AG08395 (cell line): ENCODE measurements at places on chromosomes 2 and 18.

- no peak for DNase-seq
Observed at GRCh38 chr2:53253244-53253643, 514.4 kb upstream of the CHAC2 start.

DNA sequence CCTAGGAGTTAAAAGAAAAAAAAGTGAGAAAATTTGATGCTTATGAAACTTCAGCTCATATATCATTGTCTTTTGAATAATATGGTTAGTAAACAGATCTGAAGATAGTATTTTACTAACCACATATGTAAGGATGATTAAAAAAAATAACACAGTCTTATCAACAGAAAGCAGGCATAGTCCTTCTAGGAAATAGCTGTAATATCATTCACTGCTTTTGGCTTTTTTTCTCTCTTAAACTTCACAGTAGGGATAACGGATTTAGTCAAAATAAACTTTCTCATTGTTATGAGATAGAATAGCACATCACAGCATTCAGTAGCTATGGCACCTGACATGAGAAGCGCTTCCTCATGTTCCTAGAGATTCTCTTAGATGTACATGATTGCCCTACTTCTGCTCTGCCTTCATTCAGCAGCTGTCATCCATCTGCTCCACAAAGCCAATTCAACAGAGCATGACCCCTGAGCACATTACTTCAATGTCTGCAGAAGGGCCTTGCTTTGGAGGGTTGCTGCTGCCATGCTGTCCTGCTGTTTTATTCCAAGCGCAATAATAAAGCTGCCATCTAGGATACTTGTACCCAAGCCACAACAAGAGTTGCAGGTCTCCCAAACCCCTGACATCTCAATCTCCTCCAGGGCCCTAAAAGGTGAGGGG lies 67.0 kb downstream of the TTC21B start:
- DNase-seq, result no peak

- no peak for DNase-seq
Observed at GRCh38 chr2:231891514-231891905, 34.7 kb downstream of the NPPC start.

- no peak for DNase-seq
Observed at GRCh38 chr18:62569081-62569655, 46.3 kb downstream of the ZCCHC2 start.

DNA sequence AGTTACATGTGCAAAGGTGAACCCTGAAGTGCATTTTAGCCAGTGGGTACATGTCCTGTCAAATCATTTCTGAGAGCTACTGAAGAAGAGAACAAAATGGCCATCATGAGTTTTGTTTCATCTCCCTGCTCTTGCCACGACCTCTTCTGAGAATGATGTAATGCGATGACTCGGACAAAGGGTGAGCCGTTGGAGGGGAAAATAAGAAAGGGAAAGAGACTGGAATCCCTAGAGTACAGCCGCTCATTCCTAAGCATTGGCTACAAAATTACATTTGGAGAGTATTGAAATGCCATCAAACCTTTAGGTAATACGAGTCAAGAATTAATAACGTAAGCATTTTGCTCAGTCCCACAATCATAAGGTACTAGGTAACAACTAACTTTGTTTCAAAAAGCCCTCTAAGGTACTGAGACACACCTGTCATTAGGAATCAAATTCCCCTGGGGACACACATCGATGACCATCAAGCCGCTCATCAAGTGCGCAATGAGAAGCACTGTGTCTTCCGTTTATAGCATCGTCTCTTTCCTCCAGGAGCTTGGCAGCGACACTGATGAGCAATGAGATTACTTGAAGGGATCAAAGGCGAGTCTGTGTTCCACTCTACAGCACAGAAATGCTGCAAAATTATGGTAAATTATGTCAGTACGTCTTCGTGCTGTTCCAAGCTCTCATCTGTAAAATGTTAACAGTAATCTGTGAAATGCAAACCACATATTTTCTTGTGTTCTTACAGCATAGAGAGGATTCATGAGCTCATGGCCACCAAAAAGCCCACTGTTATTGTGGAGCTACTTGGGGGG lies 97.3 kb upstream of the PIEZO2 start:
- DNase-seq, result peak; percentile 57

DNA sequence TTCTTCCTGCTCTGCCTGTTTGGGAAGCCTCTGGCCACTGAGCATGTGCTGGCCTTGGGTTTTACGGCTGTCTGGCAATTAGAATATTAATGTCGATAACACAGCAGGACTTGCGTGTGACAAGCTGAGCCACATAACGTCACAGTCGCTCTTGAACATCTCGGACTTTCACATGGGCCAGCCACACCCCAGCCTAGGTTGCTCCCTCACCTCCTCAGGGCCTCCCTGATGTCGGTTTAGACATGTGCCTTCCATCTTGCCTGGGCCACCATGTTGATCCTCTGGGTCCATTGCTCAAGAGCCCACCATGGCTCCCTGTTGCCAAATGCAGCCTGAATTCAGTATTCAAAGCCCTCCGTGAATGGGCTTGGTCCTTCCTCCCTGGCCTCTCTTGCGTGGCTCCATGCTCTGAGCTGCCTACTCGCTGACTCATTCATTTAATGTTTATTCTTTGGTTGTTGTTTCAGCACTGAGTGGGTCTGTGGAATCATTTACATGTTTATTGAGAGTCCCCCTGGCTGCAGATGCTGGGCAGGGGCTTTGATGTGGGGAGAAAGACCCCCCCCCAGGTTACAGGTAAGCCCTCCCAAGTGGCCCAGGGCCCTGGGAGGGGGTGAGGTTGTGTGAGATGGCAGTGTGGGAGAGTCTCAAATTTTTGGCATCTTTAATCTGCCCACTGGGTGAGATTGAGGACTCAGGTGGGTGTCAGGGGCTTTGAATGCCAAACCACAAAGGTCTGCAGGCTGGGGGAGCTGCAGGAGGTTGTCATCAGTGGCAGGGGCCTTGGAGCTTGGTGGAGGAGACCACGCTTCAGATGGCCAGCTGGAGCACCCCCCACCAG lies 62.0 kb downstream of the ODC1 start:
- peak; percentile 62 for DNase-seq

DNA sequence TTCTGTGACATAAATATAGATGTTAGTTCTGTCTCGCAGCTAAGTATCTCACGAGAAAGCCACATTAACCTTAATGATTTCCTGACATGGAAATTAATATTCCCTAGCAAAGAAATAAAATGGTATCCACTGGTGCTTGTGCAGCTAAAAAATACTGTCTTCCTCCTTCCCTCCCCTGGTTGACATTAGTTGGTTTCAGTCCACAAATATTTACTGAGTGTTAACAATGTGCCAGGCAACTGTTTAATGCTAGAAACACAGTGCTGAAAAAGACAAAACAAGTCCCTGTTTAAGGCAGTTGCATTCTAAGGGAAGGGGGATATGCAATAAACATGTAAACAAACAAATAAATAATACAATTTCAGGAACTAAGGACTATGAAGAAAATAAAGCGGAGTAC lies 44.2 kb upstream of the VPS54 start:
- DNase-seq, result no peak

DNA sequence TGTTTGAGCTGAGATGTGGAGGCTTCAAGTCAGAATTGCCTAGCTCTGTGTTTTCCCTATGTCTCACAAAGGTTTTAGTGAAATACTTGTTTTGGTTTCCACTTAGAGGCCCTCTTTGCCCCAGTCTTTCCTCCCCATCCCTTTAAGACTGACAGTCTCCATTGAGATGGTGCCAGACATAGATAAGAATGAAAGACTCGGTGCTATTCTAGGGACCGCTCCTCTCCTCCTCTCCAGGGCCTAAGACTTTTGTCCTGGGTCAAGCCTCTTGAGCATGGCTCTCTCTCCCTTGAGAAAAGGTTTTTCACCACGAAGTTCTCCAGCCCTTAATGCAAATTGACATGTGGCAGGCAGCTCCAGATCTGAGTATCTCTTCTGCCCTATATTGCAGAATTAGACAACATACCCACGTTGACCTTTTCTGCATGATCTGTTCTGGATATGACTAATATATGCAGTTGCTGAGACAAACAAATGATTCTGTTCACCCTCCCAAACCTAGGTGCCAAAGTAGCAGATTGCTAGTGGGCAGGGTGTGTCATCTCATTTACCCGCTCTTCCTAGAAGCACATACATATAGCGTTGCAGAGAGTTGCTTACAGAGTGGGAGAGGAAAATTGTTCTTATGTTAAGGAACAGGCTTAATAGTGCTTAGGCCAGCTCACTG lies 47.5 kb upstream of the ACSL3 start:
- DNase-seq, result no peak

GRCh38 chr2:29841386-29842004 lies 79.9 kb downstream of the ALK start:
- DNase-seq, result peak; percentile 60

GRCh38 chr2:196335221-196335634 lies 163.8 kb upstream of the STK17B start:
- peak; percentile 71 for DNase-seq

DNA sequence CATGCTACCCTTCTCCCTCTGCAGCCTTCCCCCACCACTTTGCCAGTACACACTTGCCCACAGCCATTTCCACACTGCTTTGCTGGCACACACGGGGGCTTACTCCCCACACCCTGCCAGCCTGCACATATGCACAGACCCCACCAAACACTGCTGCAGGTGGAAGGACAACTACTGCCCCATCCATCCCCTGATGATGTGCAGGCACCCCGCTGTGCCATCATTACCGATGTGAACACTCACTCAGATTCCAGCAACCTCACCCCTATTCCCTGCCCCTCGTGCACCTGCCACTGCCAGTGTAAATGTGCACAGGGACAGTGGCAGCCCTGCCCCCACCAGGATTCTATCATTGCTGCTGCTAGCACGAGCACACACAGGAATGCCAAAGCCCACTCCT lies 1400.8 kb upstream of the DDX18 start:
- DNase-seq, result no peak

DNA sequence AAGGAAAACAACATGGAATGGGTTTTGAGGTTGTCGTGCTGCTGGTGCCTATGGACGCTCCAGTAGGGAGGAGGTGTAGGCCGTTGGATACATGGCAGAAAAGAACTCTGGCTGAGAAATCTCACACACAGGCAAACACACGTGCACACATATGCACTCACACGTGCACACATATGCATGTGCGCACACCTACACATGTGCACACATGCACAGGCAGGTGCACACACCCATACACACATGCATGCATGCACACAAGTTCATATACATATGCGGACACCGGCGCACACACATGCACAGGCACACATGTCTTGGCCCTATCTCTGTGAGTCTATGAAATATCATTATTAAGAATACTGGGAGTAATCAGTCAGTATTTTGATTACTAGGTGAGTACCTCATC lies 150.4 kb downstream of the LRRC30 start:
- DNase-seq, result no peak

DNA sequence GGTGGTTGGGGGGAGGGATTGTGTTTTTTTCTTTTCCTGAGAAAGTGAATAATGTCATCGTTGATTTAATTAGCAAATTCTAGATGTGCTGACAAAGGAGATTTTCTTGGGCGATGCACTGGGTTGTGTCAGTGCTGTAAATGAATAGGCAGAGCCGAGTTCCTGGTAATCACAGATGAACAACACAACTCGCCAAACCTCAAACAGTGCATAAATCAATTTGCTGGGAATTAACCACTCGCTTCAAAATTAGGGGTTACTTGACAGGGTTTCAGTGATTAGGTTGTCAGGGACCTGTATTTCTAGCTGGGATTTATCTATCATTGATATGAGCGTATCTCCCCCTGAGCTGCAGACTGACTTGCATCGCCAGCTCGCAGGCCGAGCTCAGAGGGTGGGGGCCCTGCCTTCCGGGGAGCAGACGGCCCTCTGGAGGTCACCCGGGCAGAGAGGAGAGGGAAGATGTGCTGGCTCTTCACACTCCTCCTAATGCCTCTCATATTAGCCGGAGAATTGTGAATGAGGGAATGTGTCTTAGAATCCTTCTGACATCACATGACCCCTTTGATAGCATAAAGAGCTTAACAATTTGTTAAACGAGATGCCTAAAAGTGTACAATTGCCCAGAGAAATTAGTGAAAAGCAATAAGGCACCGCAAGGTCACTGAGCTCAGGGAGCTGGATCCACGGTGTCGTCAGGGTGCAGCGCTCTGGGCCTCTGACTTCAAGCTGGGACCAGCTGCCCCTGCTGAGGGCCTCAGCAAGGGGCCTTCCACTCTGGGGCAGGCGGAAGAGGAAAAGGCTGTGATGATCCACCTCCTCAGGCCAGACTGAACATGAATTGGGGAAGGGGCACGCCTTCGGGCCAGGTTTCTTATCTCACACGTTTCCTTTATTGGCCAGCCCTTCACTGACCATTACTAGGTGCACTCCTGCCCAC lies 48.9 kb downstream of the SMIM21 start:
- no peak for DNase-seq

- no peak for DNase-seq
Observed at GRCh38 chr18:51032193-51032592, 2.2 kb downstream of the SMAD4 start.

DNA sequence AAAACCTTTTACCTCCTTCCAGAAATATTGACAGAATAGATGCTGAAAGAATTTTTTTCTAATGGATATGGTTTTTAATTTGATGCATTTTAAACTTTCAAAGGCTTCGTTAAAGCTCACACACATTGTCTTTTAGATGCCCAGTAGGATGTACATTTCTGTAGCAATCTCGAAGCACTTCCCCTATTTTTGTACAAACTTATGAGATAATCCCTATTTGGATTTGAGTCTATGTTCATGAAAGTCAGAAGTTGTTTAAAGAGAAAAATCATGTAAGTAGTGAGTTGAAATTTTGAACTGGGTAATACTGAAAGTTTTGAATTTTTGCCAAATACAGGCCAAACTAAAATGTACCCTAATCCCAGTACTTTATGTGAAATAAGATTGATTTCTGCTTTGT lies 38.1 kb upstream of the MMADHC start:
- no peak for DNase-seq

DNA sequence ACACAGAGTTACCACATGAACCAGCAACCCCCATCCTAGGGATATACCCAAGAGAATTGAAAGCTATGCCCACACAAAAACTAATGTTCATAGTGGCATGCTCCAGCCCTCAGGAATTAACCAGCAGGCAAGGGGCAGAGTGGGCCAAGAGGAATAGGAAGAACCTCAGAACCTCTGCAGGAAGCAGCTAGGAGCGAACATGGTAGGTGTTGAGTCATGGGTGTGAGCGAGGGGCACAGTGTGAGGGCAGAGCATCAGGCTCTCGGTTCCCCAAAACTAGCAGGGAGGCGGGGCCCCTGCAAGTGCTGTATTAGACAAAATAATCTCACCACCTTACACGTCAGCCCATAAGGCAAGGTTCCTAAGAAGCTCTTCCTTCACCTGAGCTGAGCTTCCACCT lies 5.6 kb upstream of the RUFY4 start:
- DNase-seq, result no peak

DNA sequence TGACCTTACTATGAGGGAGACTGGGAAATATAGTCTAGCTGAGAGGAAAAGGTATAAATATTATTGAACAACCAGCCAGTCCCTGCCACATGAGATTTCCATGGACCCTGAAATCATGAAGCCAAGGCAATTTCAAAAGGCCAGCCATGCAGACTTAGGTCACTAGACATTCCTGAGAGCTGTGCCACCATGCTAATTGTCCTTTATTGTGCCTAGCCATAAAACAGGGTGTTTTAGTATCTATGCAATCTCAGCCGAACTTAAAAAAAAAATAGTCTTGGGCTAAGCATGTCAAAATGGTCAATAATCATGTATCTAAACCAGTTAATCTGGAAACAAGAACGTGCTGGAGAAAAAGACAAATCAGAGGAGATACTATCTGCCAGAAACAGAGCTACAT lies 269.5 kb downstream of the LNPK start:
- DNase-seq, result no peak

GRCh38 chr2:46241344-46241743 lies 55.9 kb upstream of the EPAS1 start:
- peak; percentile 12 for DNase-seq

- peak; percentile 97 for DNase-seq
Observed at GRCh38 chr2:85772019-85772745, 18.4 kb downstream of the ATOH8 start.
